NCI-H460 (cell line): ENCODE measurements at places on chromosomes 12 and 14.

DNA sequence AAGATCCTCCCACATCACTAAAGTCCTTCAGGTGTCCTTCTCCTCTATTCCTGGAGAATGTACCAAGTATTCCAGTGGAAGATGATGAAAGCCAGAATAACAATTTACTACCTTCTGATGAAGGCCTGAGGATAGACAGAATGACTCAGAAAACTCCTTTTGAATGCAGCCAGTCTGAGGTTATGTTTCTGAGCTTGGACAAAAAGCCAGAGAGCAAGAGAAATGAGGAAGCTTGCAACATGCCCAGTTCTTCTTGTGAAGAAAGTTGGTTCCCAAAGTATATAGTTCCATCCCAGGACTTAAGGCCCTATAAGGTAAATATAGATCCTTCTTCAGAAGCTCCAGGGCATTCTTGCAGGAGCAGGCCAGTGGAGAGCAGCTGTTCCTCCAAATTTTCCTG lies 54.6 kb upstream of the HELB start:
- no peak for DNase-seq

GRCh38 chr14:30610787-30611343 lies 11.3 kb upstream of the SCFD1 start:
- peak; percentile 58 for DNase-seq

- no peak for DNase-seq
Measured at GRCh38 chr12:14417715-14418114, 52.2 kb downstream of the ATF7IP start.

- no peak for DNase-seq
Measured at GRCh38 chr14:68229423-68230100, 410.0 kb downstream of the RAD51B start.

DNA sequence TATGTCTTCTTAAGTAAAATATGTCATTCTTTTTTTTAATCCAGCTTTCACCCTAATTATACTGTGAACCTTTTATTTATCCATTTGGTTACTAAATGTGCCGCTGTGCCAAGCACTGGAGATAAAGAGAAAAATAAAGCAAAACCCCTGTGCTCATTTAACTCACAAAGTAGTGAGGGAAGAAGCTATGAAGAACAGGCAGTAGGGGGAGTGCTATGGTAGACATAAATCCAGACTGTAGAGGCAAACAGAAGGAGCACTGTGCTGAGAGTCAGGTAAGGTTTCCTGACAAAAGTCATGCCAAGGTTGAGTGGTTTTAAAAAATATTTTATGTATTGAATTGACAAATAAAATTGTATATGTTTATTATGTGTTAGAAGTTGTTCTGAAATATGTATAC lies 188.5 kb upstream of the SYT10 start:
- no peak for DNase-seq

DNA sequence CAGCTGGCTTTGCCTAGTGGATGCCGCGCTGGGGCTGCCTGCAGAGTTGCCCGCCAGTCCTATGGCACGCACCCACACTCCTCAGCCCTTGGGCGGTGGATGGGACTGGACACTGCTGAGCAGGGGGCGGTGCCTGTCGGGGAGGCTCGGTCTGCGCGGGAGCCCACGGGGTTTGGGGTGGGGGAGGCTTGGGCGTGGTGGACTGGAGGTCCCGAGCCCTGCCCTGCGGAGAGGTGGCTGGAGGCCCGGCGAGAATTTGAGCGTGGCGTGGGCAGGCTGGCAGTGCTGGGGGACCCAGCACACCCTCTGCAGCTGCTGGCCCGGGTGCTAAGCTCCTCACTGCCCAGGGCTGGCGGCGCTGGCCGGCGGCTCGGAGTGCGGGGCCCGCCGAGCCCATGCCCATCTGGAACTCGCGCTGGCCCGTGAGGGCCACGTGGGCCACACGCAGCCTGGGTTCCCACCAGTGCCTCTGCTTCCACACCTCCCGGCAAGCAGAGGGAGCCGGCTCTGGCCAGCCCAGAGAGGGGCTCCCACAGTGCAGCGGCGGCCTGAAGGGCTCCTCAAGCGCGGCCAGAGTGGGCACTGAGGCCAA lies 68.1 kb downstream of the ETNK1 start:
- DNase-seq: no peak

DNA sequence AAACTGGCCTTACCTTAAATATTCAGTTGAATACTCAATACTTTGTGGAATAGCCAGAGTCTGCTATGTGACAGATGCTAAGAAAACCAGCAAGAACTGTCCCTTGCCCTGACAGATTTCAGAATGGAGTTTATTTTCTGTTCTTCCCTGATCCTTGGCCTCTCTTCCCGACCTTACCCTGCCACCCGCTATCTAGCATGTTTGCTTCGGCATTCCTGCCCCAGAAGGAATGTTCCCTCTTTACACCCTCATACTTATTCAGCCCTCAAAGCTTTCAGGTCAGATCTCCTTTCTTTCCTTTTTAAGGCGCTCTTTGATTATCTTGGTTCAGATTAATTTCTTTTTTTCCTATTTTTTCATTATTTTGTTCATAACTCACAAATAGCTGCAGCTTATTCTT lies 21.8 kb downstream of the SUSD6 start:
- DNase-seq: no peak
